Right cardiac atrium (tissue), 5 donors: ENCODE measurements at places on chromosomes 3 and 15. TPM values are rescaled to one million over a fixed set of nuclear protein-coding genes. Genes with fewer than 3 reads are reported as not detected.

The SLC24A5 gene
- not detected for total RNA-seq

The GPR149 gene
- not detected for total RNA-seq

The GOLGA8T gene
- total RNA-seq, result 2.6 TPM

The LMAN1L gene
- 111 TPM for total RNA-seq

The SPESP1 gene
- total RNA-seq, result 9.0 TPM

The GOLGA8J gene
- total RNA-seq, result not detected

The ECE2 gene
- total RNA-seq, result 4.8 TPM

The ACAN gene
- total RNA-seq, result 0.17 TPM

The PRR20G gene
- not detected for total RNA-seq

The SAMD7 gene
- not detected for total RNA-seq

The AGTR1 gene
- 16.8 TPM for total RNA-seq

The MKRN2OS gene
- not detected for total RNA-seq

The ACKR2 gene
- 1.4 TPM for total RNA-seq

The GPR62 gene
- 0.62 TPM for total RNA-seq

The GJD2 gene
- total RNA-seq, result 2.0 TPM

The CCR8 gene
- total RNA-seq, result not detected

The CCR4 gene
- total RNA-seq, result not detected

The GATA2 gene
- total RNA-seq, result 9.7 TPM

The GP5 gene
- not detected for total RNA-seq

The GOLGA8G gene
- total RNA-seq, result not detected

The PIGZ gene
- total RNA-seq, result 4.0 TPM

The ROBO2 gene
- total RNA-seq, result 0.48 TPM

The STAC gene
- total RNA-seq, result not detected

The SNX33 gene
- total RNA-seq, result 14.6 TPM

The ACTRT3 gene
- 2.4 TPM for total RNA-seq

The A4GNT gene
- not detected for total RNA-seq

The SAXO2 gene
- 1.8 TPM for total RNA-seq

The GOLGA8K gene
- total RNA-seq, result 1.5 TPM

The C3orf33 gene
- 6.1 TPM for total RNA-seq

The CEMIP gene
- 2.8 TPM for total RNA-seq

The PLEKHO2 gene
- 11.6 TPM for total RNA-seq

The BCL2A1 gene
- 1.1 TPM for total RNA-seq

The PLA2G4E gene
- 0.26 TPM for total RNA-seq

The DNAJB11 gene
- total RNA-seq, result 25.6 TPM

The SUSD5 gene
- total RNA-seq, result 0.70 TPM

The SNTN gene
- total RNA-seq, result not detected

The BLM gene
- 8.1 TPM for total RNA-seq

The PRTG gene
- total RNA-seq, result 0.60 TPM

The PLA2G4D gene
- not detected for total RNA-seq

The MYH15 gene
- total RNA-seq, result 0.22 TPM
